ENCODE measurements at places on chromosomes 11 and 22. TPM values are rescaled to one million over a fixed set of nuclear protein-coding genes. Genes with fewer than 3 reads are reported as not detected.

Gene RFPL2
- polyA plus RNA-seq = not detected

Gene APOBEC3B
- polyA plus RNA-seq = 1.0 TPM

Gene EXPH5
- 0.33 TPM for polyA plus RNA-seq

Gene ACR
- 0.30 TPM for polyA plus RNA-seq

Gene CTSC
- 72.4 TPM for polyA plus RNA-seq

Gene CREB3L1
- 20.0 TPM for polyA plus RNA-seq

Gene OR10A2
- not detected for polyA plus RNA-seq

Gene CHCHD10
- polyA plus RNA-seq = 69.8 TPM

Measured in urinary bladder (tissue), 4 donors.